ENCODE measurements at places on chromosomes 16 and 17.

- DNase-seq: no peak
Measured at GRCh38 chr17:56896217-56896967, 17.5 kb downstream of the TRIM25 start.

DNA sequence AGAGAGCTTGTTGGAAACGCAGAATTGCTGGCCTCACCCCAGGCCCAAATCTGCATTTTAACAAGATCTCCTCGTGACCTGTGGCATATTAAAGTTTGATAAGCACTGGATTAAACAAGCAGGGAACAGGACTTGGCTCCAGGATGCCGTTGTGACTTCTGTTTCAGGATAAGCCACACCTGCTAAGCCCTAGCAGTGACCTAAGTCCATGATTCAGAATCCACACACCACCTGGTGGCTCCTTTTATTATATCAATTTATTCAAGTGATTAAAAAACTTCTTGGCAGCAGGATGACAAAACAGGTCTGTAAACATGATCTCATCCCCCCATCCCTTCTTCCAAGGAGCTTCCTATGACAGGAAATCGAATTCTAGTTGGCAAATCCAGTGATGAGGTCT is 9.1 kb downstream of the NAGPA start:
- no peak for DNase-seq

DNA sequence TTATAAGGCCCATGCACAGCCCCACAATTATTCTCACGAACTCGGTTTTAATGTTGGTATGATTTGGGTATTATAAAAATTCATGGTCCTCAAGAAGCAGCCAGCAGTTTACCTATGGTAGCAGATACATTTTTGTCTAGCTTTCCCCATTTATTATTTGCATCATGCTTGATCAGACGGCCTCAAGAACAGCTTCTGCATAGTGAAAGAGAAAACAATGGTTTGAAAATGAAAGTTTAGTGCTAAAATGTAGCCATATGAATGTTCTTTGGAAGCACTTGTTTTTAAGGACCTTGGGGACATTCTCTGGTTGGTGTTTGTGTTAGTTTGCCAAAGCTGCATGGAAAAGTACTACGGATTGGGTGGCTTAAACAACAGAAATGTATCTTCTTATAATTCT is 72.4 kb upstream of the CPHXL start:
- no peak for DNase-seq

DNA sequence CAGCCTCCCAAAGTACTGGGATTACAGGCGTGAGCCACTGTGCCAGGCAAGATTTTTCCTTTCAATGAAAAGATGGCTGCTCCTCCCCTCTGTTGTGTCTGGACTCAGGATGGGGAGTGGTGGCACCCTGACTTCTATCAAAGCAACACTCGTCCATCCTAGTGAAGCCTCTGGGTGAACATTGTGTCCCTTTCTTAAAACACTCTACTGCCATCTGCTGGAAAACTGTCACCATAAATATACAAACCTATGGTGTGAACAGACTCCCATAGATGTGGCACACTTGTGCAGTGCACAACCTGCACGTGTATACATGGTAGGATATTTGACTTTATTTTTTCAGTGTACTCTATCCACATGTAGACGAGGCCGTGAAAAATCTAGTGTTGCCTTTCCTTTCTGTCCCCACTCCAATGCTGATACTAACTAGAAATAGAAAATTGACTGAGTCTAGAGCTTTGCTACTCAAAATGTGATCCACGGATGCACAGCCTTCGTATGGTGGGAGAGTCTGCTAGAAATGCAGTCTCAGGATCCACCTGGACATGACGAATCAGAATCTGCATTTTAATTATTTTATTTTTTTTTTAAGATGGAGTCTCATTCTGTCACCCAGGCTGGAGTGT is 55.9 kb upstream of the PLCG2 start:
- DNase-seq: peak; percentile 88
